Renal cortex interstitium (tissue), 15 donors: ENCODE measurements at places on chromosomes 3 and 15. TPM values are rescaled to one million over a fixed set of nuclear protein-coding genes. Genes with fewer than 3 reads are reported as not detected.

DNA sequence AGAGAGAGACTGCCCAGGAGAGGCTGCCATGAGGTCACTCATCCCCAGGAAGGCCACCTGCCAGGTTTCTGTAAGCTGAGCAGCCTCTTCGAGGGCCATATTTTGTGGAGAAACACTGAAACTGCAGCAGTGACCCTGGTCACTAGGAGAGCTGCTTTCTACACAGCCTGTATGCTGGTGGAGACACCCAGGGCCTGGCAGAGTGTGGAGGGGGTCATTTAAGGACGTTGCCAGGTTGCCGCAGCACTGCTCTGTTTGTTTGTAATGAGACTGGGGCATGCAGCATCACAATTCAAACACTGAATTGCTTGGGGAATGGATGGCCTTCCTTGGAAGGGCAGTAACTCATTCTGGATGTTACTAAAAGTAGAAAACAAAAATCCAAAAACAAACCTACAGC is 104.9 kb upstream of the TRIM42 start:
- DNase-seq = no peak

GRCh38 chr3:180189310-180189648 is 152.5 kb upstream of the PEX5L start:
- no peak for DNase-seq

DNA sequence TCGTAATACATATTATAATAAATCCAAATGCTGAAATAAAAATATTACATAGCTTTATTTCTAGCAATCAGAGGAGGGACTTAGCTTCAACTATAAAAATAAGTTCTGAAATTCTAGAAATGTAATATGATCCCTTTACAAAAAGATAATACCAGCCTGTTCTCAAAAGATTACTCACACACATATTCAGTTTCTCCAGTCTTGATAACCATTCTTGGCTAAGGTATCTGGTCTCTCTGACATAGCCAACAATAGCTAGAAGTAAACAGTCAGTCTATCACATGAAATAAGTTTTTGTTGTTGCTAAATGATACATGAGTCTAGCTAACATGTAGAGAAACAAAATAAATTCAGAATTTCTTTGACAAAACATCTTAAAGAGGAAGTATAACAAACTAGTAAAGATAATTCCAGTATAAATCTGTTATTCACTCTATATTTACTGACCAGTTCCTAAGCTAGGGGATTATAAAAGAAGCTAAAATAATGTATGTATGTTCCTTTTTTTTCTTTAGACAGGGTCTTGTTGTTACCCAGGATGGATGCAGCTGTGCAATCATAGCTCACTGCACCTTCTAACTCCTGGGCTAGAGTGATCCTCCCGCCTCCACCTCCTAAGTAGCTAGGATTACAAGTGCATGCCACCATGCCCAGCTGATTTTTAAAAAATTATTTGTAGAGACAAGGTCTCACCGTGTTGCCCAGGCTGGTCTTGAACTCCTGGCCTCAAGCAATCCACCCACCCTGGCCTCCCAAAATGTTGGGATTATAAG is 170.6 kb downstream of the TBL1XR1 start:
- DNase-seq = no peak

DNA sequence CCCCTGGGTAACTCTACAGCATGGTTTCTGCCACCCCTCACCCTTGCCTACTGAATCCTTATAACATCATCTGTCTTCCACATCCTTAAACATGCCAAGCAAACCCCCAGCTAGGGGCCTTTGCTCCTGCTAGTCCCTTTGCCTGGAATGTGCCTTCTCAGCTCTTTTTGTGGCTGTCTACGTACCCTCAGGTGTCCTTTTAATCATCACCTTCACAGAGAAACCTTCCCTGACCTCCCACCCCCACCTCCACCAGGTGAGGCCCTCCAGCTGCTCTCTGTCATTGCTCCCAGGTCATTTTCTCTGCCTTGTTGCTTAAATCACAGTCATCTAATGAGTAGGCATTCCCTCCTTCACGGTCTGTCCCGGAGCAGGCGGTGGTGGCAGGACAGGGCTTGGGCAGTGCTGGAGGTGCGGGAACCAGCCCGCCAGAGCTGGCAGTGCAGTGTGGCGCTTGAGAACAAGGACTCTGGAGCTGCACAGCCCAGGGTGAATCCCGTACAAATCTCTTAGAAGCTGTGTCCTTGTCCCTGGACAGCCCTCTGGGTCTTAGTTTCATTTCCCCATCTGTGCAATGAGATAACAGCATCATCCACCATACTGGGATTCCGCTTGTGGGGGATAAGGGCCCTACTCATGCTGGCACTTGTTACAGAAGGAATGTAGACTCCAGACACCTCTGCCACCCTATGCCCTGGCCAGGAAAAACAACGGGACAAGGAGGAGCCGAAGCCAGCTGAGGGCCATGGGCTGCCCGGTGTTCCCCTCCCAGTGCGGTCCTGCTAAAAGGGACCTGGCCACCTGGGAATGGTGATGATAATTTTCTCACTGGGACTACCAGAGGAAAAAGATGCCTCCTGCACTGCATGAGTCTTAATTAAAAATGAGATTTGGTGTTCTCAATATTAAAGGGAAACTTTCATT is 52.1 kb upstream of the IQSEC1 start:
- DNase-seq = no peak

- no peak for DNase-seq
These were observed 140.7 kb upstream of the TRIM42 start for GRCh38 chr3:140536926-140537726.

DNA sequence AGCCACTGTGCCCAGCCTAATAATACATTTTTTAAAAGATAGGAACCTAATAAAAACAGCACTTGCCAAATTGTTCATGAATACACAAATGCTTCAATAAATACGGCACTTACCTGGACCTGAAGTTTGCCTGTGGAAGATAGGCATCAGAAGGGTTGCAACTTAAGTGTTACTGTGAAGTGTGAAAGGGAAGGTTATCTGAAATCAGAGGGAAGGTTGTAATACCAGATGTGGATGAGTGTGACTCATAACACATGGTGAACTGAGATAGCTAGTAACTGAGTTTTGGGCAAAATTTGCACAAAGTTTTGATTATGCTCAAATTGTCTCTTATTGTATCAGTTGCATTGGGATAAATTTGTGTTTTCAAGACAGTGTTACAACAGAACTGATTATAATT is 68.0 kb downstream of the ATP11B start:
- DNase-seq = no peak

GRCh38 chr3:53776494-53777101 is 69.6 kb downstream of the CHDH start:
- DNase-seq = no peak

GRCh38 chr15:72231833-72232478 is 966 bp upstream of the PKM start:
- DNase-seq = no peak

GRCh38 chr3:166685246-166685645 is 694.9 kb downstream of the ZBBX start:
- no peak for DNase-seq

- DNase-seq = peak; percentile 14
These were observed 250.9 kb downstream of the PLCL2 start for GRCh38 chr3:17135696-17136095.

- no peak for DNase-seq
These were observed 36.3 kb downstream of the RASGRP1 start for GRCh38 chr15:38528294-38528693.

- no peak for DNase-seq
These were observed 78.5 kb upstream of the CCNL1 start for GRCh38 chr3:157238457-157238856.

DNA sequence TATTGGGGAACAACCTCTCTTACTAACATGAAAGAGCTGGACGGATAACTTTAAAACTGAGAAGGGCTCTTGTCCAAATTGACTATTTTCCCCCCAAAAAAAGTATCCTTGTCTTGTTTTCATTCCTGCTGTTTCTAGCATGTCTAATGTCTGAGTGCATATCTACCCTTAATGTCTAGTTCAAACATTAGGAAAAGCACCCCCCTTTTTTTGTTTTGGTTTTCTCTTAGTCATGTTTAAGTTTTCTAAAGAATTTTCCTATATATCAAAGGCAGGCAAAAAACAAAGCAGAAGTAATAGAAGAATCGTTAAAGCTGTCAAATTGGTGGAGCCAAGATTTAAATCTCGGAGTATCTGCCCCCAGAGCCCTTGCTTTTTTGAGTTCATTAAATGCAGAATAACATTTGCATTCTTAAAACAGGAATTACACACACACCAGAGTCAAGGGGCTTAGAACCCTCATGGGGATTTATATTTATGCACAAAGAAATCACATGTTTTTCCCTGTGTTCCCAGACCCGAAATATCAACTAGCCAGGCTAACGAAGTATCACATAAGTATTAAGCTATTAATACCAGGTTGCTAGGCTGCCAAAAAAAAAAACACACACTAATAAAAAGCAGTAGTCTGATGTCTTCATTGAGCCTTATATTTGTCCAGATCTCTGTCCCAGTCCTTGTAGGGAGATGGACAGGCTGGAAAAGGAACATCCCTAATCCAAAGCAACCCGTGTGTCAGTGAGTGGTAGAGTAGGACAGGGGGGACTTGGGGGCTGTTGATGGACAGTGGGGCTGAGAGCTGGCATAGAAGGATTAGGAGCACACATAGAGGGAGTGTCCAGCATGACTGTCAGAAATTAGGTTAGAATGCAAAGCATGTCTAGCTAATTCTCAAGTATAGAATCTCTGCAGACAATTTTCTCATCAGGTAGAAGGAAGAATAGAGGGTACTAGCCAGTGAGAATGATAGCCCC is 103.6 kb upstream of the BFSP2 start:
- DNase-seq = peak; percentile 17

- DNase-seq = no peak
These were observed 6.3 kb downstream of the ADAMTS17 start for GRCh38 chr15:100335335-100335999.

DNA sequence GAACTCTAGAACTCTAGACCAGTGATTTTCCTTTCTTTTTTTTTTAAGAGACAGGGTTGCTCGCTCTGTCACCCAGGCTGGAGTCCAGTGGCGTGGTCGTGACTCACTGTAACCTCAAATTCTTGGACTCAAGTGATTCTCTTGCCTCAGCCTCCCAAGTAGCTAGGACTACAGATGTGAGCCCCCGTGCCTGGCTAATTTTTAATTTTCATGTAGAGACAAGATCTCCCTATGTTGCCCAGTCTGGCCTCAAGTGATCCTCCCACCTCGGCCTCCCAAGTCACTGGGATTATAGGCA is 359.6 kb downstream of the SHQ1 start:
- no peak for DNase-seq

DNA sequence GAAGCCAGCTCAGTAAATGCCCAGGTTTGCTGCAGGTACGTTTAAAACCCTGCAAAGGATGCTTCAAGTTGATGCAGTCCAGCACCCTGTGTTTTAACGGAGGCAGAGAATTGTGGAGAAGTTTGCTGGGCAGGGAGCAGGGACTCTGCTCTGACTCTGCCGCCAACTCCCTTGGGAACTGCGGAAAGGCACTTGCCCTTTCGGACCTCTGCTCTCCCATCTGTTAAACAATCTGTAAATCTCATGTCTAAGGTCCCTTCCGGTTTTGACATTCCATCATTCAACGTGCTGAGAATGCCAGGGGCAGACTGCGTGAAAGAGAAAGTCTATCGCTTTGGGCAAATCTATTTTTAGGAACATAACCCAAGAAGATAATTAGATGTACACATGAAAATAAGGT is 184.5 kb downstream of the OPA1 start:
- no peak for DNase-seq

GRCh38 chr15:69319384-69320375 is 21.0 kb downstream of the PAQR5 start:
- no peak for DNase-seq

DNA sequence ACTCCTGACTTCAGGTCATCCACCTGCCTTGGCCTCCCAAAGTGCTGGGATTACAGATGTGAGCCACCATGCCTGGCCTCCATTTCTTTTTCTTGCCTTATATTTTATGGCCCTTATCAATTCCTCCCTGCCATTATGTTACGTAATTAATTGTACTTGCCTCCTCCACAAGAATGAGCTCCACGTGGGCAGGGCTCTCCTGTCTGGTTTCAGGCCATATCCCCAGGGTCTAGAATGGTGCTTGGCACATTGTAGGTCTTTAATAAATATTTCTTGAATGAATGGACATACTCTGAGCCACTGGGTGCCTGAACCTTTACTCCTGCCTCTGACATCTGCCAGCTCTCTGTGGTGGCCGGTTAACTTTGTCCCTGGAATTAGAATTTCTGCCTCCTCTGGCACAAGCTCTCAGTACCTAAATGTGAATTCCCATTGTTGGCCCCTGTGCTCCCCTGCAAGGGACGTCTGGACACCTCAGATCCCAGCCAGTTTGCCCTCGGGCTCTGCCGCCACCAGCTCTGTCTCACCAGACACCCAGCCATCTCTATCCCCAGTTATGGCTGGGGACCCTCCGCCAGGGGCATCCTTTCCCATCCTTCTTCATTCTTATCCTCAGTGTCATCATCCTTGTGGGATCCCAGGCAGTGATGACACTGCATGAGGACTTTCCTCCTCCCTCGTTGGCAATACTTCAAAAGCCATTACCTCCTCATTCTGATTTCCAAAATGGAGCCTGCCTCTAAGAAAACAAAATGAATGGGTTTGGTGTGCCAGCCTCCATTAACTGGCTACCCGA is 165.6 kb upstream of the SMAD3 start:
- no peak for DNase-seq

DNA sequence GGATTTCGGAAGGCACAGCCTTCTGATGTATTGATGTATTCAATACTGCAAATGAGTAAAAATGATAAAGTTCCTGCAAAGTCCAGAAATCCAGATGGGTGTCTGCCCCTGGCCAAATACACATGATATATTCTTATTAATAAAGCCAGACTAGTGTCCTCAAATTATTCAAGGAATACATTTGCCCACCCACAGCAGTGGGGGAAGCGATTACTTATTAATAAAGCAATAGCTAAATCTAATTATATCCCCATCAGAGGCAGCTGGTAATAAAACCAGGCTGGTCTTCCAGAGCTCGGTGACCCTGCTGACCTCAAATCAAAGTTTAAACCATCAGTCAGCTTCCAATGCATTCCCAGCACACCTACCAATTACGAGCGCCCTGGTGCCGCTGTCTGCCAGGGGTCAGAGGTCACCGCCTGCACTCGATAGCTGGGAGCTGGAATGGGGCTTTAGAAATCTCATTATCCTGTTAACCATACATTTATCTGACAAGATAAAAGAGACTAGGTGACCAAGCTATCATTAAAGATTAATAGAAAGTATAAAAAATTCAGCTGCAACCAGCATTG is 330.3 kb downstream of the UACA start:
- DNase-seq = no peak

SLC22A13 gene
- polyA plus RNA-seq = 7.1 TPM

NRG4 gene
- 5.9 TPM for polyA plus RNA-seq

CIB2 gene
- polyA plus RNA-seq = 29.0 TPM

TMEM108 gene
- polyA plus RNA-seq = 1.9 TPM

ERICH6 gene
- 0.59 TPM for polyA plus RNA-seq

LYSMD4 gene
- polyA plus RNA-seq = 12.2 TPM
